Cardiac atrium fibroblast (primary cell): ENCODE measurements at places on chromosomes 4 and X. TPM values are rescaled to one million over a fixed set of nuclear protein-coding genes. Genes with fewer than 3 reads are reported as not detected.

RUFY3 gene
- total RNA-seq, result 8.5 and 9.9 TPM in 2 replicates

DGAT2L6 gene
- total RNA-seq, result not detected in 2 replicates

JADE1 gene
- total RNA-seq, result 28.3 and 36.6 TPM in 2 replicates

ASB5 gene
- total RNA-seq, result not detected in 2 replicates

GABRA4 gene
- total RNA-seq, result not detected in 2 replicates

SGMS2 gene
- total RNA-seq, result 97.8 and 143 TPM in 2 replicates
